ENCODE measurements at places on chromosomes 1 and 21.

GRCh38 chr21:32653326-32653901 lies 41.2 kb upstream of the CFAP298 start:
- no peak for DNase-seq

- no peak for DNase-seq
These were observed 134.6 kb downstream of the TPR start for GRCh38 chr1:186240436-186240835.

- DNase-seq, result no peak
These were observed 19.4 kb downstream of the MX1 start for GRCh38 chr21:41445465-41445862.

DNA sequence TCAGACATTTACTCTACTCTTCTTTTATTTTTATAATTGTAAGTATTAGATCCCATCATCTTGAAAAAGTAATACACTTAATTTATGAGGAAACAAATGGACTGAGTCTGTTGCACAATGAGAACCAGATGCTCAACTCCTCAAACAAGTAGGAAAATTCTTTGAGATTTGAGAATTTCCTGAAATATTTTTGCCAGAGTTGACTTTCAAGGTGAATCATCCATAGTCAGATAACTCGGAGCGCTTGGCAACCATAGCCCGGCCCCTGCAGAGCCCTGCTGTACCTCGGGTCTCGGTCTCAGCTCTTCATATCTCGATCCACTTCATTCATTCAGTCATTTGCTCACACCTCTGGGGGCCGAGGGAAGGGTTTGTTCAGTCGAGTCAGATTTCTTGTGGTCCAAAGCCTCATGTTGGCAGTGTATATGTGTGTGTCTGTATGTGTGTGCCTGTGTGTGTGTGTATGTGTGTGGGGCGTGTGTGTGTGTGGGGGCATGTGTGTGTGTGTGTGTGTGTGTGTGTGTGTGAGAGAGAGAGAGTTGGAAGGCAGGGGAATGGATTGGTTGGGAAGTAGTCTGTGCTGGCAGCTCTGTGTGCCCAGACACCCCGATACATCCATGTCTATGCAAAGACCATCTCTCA lies 18.1 kb upstream of the PCP4 start:
- DNase-seq, result no peak

Data from MV-4-11 (cell line).